ENCODE measurements at places on chromosomes 11 and 22. TPM values are rescaled to one million over a fixed set of nuclear protein-coding genes. Genes with fewer than 3 reads are reported as not detected.

Gene CALCA
- not detected for total RNA-seq

GRCh38 chr11:73645972-73646631 is at the start of gene PLEKHB1:
PLEKHB1 (plus strand) TSS chr11:73646581; CDS start chr11:73646609, 28 bp downstream.
- no peaks in the 10 kb centered on the region for H3K27me3 ChIP-seq
- peaks cover 12% of the 10 kb centered on the region for H3K4me1 ChIP-seq
- no peak within 1 kb of the TSS for H3K27ac ChIP-seq
- no peak for DNase-seq
- H3K36me3 ChIP-seq, result no peaks in the 10 kb centered on the region

Gene MRGPRX1
- total RNA-seq, result not detected

GRCh38 chr22:29316141-29316828 is 788 bp upstream of the RASL10A start:
- peaks cover 41% of the 10 kb centered on the region for H3K27me3 ChIP-seq
- H3K27ac ChIP-seq, result no peak overlapping the region
- H3K4me1 ChIP-seq, result peaks cover 20% of the 10 kb centered on the region
- no peak overlapping the region for H3K4me3 ChIP-seq
- H3K36me3 ChIP-seq, result no peaks in the 10 kb centered on the region

Gene PCNX3
- 34.4 TPM for total RNA-seq

GRCh38 chr22:43479962-43480361 is 68.1 kb downstream of the MPPED1 start:
- no peaks in the 10 kb centered on the region for H3K36me3 ChIP-seq
- no peaks in the 10 kb centered on the region for H3K27me3 ChIP-seq
- H3K4me1 ChIP-seq, result peaks cover 14% of the 10 kb centered on the region
- no peak overlapping the region for H3K4me3 ChIP-seq
- no peak for DNase-seq

- H3K4me1 ChIP-seq, result no peaks in the 10 kb centered on the region
- no peak overlapping the region for H3K27ac ChIP-seq
- no peaks in the 10 kb centered on the region for H3K27me3 ChIP-seq
- DNase-seq, result no peak
Measured at GRCh38 chr11:38005597-38005996, 1407.6 kb upstream of the RAG2 start.

Gene GLB1L2
- total RNA-seq, result 6.0 TPM
